ENCODE measurements at places on chromosomes 16 and 17.

DNA sequence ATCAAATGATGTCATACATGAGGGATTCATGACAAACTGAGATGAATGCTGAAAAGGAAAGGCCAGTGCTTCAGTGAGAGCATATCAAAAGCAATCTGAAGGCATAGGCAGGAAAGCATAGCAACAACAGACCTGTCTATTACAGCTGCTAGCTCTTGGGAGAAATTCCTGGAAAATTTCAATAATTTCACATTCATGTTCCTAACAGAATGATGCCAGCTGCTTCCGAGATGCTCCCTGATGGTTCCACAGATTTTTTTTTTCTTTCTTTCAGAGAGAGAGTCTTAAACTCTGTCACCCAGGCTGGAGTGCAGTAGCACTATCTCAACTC is 50.3 kb upstream of the CLEC3A start:
- DNase-seq = no peak

- no peak for DNase-seq
These were observed 2.6 kb downstream of the NOG start for GRCh38 chr17:56595831-56596690.

GRCh38 chr16:11240636-11241473 is 15.1 kb downstream of the SOCS1 start:
- peak; percentile 59 for DNase-seq

GRCh38 chr16:74623214-74623838 is 16.4 kb upstream of the GLG1 start:
- DNase-seq = peak; percentile 39

- no peak for DNase-seq
These were observed 217.4 kb downstream of the HAPSTR1 start for GRCh38 chr16:9308850-9309249.

GRCh38 chr17:63382826-63383225 is 63.3 kb downstream of the CYB561 start:
- DNase-seq = no peak

GRCh38 chr16:29674188-29674587 is 4.8 kb upstream of the QPRT start:
- DNase-seq = no peak

DNA sequence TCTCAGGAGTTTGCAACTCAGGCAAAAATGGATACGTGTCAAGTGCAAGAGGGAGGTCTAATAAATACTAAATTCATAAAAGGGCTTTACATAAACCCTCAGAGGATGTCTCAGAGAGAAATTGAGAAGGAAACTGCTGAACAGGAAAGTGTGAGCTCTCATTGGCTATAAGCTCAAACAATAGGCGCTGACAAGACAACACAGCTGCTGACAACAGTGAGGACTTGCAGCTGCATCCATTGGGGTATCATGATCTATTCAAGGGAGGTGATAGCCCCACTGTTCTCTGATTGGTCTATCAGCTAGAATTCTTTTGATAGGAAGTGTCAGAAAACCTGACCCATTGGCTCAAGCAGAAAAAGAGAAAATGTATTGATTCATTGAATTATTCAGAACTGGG is 187.2 kb downstream of the CBLN1 start:
- no peak for DNase-seq

DNA sequence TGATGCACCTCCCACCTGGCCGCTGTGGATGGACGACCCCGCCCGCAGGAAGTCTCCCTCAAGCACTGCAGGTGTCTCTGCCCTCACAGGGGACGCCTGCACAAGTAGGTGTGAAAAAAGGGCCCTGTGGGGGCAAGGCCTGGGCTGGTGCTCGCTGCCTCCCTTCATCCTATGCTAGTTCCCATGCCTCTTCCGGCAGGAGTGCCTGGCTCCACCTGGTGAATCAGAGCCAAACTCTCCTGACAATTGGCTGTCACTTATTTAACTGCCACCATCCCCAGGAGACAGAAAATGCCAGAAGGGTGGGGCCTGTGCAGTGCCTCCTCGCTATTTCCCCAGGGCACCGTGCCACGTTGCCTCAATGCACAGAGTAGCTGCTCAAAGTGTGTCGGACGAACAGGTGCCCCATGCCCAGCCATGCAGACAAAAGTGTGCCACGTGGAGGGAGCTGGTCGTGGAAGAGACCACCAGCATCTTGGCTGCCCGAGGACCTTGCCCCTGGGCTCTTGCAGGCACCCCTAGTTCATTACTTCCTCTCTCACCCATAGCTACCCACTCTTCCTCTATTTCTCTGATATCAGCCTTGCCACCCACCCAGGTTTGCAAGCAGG is 170.7 kb downstream of the SEC14L1 start:
- DNase-seq = no peak

- DNase-seq = no peak
These were observed 25.7 kb upstream of the ENDOV start for GRCh38 chr17:80389011-80389995.

DNA sequence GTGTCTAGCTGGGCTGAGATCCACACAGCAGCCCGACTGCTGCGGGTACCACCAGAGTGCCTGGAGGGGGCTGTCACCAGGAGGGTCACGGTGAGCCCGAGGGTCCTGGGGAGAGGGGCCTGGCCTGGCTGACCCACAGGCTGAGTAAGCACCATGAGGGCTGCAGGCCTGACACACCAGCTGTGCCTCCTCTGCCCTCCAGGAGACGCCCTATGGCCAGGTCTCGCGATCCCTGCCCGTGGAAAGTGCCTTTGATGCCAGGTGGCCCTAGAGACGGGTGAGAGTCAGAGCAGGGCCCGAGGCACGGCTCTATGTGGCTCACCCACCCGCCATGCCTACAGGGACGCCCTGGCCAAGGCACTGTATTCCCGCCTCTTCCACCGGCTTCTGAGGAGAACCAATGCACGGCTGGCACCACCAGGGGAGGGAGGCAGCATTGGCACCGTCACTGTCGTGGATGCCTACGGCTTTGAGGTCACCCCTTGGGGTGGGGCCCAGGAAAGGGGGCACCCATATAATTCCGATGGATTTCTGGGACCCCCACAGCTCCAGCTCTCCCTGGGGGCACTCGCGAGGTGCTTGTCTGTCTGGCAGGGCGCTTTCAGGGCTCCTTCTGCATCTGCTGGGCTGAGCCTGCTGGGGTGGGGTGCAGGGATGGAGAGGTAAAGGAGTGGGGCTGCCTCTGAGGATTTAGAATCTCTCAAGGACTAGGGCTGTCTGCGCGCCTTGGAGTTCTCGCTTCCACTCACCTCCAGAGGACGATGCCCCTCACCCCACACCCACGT is 7.1 kb downstream of the MYO15B start:
- no peak for DNase-seq

DNA sequence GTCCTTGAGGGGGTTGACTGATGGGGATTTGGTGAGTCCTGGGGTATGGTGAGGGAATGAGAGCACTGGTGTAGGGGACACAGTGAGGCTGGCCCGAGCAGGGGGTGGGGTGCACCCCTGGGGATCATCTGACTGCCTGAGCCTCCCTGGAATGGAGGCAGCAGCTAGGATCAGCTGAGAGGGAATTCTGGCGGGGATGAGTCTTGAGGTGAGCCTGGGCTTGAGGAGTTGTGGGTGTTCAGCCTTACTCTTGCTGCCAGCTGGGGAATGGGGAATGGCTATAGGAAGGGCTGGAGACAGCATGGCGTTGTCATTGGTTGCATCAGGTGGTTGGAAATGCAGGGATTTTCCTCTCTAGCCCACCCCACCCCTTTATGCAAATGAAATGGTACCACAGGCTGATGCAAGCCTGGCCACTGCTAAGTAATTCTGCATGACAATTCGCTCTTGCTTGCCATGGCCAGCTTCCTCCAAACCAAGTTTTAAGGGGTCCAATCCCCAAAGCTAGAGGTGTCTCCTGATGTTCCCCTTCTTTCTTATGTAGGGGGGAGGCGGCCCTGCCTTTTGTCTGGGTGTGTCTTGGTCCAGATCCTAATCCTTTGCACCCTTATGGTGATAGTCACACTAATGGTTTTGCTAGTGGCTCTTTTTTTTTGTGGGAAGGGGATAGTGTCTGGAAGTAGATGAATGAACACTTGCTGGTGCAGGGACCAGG is 7.5 kb downstream of the NFE2L1 start:
- DNase-seq = no peak

DNA sequence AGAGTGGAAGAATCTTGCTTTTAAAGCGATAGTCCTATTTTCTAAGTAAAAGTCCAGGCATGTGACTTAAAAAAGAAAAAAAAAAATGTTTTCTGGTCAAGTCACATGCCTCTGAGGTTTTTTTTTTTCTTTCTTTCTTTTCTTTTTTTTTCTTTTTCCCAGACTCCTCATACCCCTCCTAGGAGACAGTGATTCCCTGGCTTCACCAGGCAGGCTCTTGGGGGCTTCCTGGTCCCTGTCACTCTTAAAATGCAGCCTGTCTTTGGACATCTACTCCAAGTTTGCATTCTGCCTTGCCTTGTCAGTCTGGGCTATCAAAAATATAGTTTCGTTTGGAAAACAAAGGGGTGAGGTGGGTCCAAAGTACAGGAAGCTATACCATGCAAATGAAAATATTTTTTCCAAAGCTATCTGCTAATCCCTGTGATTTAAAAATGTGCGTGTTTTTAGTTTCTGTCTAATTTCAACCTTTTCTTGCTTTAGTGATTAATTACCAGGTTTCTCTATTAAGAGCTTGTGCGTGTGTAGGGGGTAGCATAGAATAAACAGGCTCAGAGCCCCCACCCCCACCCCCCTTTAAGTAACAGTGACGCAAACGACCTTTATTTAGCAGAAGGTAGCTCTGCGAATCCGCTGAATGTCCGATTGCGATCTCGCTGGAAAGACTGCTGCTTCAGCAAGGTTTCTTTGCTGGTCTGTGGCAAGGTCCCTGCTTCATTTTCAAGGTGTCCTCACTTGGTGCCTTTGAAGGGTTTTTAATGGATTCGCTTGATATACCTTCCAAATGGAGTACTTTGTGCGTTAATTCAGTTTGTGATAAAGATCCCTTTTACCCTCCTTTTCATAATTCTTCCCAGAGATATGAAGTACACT is 510.2 kb downstream of the WWOX start:
- no peak for DNase-seq

DNA sequence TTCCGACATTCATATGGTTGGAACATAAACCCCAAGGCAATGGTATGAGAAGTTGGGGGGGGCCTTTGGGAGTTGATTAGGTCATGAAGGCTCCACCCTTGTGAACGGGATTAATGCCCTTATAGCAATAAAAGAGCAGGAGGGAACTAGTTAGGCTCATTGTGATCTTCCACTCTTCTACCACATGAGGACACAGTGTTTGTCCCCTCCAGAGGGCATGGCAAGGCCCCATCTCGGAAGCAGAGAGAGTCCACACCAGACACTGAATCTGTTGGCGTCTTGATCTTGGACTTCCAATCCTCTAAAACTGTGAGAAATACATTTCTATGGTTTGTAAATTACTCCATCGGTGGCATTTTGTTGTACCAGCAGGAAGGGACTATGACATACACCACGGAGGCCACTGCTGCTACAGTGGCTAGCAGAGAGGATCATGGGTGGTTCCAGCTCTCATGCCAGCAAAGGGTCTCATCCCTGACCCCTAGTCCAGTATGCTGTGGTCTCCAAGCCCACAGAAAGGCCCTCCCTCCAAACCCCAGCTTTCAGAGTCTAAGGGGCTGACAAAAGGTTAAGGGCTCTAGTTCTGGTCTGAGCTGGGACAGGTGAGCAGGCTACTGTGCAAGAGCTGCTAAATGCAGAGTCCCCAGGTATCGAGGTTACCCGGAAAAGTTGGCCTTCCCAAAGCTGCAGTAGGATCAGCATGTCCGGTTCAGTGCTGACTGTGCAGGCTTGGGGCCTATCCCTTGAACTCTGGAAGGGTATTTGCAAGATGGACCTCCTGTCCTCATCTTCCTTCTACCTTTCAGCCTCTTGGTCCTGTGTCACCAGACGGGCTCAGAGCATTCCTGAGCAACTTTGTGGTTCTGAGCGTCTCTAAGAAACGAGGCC is 12.2 kb downstream of the CCR7 start:
- no peak for DNase-seq

Measured in Jurkat, Clone E6-1 (cell line).